Endothelial cell of umbilical vein (primary cell): ENCODE measurements at places on chromosomes 16 and 17.

DNA sequence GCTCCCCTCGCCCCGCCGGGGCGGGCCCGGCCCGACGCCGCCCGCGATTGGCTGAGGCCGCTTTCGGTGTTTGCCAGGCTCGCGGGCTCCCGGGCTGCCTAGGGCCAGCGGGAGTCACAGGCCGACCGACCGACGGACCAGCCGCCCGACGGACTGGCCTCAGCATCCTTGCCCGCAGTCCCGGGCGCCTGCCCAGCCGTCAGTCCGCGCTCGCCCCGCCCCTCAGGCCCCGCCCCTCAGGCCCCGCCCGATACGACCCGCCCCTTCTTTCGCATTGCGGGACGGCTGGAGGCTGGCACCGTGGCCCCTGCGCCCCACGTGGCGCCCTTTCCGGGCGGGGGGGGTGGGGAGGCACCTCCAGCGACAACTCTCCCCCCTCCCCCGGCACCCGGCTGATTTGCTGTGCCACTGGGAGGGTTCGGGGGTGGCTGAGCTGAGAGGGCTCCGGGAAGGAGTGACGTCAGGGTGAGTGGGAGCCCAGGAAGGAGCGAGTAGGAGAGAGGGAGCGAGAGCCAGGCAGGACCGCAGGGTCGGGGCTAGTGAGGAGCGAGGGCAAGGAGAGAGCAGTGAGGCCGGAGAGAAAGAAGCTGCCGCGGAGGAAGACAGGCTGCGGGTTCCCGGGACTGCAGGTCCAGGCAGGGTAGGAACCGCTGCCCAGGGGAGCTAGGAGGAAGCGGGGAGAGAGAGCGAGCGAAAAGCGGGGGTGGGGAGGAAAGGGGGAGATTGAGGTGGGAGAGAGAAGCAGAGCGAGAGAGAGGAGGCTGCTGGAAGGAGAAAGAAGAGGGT, at the start of gene ASPHD1:
Gene ASPHD1 (plus strand): TSS at position 387 of the 786 bp plus-strand sequence. CDS start 484 bp downstream, outside the sequence.
- H3K27me3 ChIP-seq, result peaks cover 5% of the 10 kb centered on the region
- H3K27ac ChIP-seq, result no peak within 1 kb of the TSS
- H3K36me3 ChIP-seq, result no peaks in the 10 kb centered on the region
- DNase-seq, result peak; percentile 49
- H3K4me3 ChIP-seq, result peak within 1 kb of the TSS; percentile 46

- H3K27me3 ChIP-seq, result no peaks in the 10 kb centered on the region
- H3K4me1 ChIP-seq, result no peaks in the 10 kb centered on the region
- peaks cover 15% of the 10 kb centered on the region for H3K36me3 ChIP-seq
- H3K27ac ChIP-seq, result no peak overlapping the region
- no peak for DNase-seq
- H3K4me3 ChIP-seq, result no peak overlapping the region
Measured at GRCh38 chr16:68361485-68361884, 50.7 kb downstream of the PRMT7 start.

DNA sequence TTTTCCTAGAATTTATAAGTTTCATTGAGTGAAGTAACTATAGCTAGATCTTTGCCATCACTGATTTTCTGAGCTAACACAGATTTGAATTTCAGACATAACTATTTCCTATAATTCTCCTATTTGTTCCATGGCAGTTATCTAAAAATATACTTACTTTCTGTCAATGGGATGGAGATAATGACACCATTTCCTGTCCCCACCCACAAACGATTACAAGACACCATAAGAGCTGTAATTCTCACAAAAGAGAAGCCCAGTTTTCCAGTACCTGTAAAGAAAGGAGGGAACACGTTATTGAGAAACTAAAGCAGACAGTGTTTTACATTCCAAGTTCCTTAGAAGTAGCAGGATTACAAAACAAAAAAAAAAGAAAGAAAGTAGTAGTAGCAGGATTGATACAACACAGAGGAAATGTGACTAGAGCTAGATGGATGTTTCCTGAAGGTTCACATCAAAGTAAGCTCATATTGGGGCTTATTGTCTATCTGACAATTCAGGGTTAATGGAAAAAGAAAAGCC, 110.9 kb upstream of the TOB1 start:
- peak; percentile 46 for DNase-seq
- H3K4me3 ChIP-seq, result no peak overlapping the region

DNA sequence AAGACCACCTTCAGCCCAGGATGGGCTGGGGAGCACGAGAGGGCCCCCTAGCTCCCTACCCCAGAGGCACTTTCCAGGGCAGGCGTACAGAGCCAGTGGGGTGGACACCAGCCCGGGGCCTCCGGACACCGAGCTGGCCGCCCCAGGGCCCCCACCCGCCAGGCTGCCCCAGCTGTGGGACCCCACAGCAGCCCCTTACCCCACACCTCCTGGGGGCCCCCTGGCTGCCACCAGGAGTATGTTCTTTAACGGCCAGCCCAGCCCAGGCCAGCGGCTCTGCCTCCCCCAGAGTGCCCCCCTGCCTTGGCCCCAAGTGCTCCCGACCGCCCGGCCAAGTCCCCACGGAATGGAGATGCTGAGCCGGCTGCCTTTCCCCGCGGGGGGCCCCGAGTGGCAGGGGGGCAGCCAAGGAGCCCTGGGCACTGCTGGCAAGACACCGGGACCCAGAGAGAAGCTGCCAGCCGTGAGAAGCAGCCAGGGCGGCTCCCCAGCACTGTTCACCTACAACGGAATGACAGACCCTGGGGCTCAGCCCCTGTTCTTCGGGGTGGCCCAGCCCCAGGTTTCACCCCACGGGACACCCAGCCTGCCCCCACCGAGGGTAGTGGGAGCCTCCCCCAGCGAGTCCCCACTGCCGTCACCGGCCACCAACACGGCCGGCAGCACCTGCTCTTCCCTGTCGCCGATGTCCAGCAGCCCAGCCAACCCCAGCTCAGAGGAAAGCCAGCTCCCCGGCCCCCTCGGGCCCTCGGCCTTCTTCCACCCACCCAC, 24.3 kb upstream of the ZFPM1 start:
- DNase-seq, result no peak
- peaks cover 13% of the 10 kb centered on the region for H3K4me1 ChIP-seq
- H3K27me3 ChIP-seq, result no peaks in the 10 kb centered on the region
- H3K36me3 ChIP-seq, result no peaks in the 10 kb centered on the region
- H3K27ac ChIP-seq, result no peak overlapping the region

- no peaks in the 10 kb centered on the region for H3K4me1 ChIP-seq
- H3K36me3 ChIP-seq, result no peaks in the 10 kb centered on the region
- DNase-seq, result no peak
- H3K4me3 ChIP-seq, result no peak overlapping the region
Measured at GRCh38 chr17:30532871-30533270, 55.7 kb downstream of the GOSR1 start.

DNA sequence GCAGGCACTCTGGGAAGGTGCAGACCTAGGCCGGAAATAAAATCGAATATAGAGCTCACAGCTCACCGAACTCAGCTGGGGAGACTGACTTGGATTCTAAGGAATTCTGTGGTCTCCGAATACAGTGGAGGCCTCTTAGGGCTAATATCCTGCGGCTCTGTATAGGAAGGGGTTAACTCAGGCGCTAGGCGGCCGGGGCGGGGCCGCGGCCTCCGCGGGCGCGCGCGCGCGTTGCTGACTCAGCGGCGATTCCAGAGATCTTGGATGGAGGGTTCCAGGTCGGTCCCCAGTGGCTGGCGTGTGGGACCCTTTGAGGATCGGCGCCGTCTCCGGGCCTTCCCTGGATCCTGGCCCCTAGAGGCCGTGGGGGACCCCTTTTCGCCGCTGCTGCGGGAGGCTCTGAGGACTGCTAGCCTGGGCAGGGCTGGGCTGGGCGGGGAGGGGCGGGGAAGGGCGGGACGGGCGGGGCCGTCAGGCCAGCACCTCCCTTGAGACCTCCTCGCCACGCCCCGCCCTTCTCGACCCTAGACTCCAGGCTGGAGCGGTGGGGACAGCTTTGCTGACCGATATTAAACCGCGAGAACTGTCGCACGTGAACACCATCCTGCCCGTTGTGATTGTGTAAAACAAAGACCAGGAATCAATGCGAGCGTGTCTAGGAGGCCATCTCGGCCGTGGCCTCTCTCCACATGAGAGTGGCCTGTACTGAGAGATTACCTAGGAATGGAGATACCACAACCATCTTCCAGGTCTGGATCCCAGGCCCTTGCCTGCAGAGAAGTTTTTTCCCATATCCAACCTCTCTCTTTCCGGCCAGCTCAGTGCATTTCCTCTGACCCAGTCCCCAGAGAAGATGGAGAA, 1.4 kb upstream of the PLEKHH3 start:
- no peaks in the 10 kb centered on the region for H3K36me3 ChIP-seq
- H3K4me1 ChIP-seq, result peaks cover 46% of the 10 kb centered on the region
- H3K27ac ChIP-seq, result peak overlapping the region; percentile 48
- DNase-seq, result peak; percentile 81
- no peak overlapping the region for H3K4me3 ChIP-seq
- H3K27me3 ChIP-seq, result no peaks in the 10 kb centered on the region

- no peak for DNase-seq
- no peak overlapping the region for H3K27ac ChIP-seq
- H3K27me3 ChIP-seq, result peaks cover 28% of the 10 kb centered on the region
Measured at GRCh38 chr17:9006175-9006767, 15.0 kb upstream of the NTN1 start.

GRCh38 chr16:72810480-72810879, 237.4 kb downstream of the ZFHX3 start:
- no peak overlapping the region for H3K4me3 ChIP-seq
- DNase-seq, result no peak
- H3K27ac ChIP-seq, result no peak overlapping the region
- H3K36me3 ChIP-seq, result no peaks in the 10 kb centered on the region
- no peaks in the 10 kb centered on the region for H3K4me1 ChIP-seq

GRCh38 chr17:45812102-45812501, 28.0 kb downstream of the CRHR1 start:
- H3K27me3 ChIP-seq, result no peaks in the 10 kb centered on the region
- DNase-seq, result no peak
- no peak overlapping the region for H3K4me3 ChIP-seq

- no peaks in the 10 kb centered on the region for H3K36me3 ChIP-seq
- no peak for DNase-seq
- peak overlapping the region; percentile 5 for H3K4me3 ChIP-seq
- H3K4me1 ChIP-seq, result peaks cover 66% of the 10 kb centered on the region
- no peaks in the 10 kb centered on the region for H3K27me3 ChIP-seq
Measured at GRCh38 chr17:40015998-40016985, 1.1 kb downstream of the CSF3 start.
